ENCODE measurements at places on chromosomes 12 and 14.

DNA sequence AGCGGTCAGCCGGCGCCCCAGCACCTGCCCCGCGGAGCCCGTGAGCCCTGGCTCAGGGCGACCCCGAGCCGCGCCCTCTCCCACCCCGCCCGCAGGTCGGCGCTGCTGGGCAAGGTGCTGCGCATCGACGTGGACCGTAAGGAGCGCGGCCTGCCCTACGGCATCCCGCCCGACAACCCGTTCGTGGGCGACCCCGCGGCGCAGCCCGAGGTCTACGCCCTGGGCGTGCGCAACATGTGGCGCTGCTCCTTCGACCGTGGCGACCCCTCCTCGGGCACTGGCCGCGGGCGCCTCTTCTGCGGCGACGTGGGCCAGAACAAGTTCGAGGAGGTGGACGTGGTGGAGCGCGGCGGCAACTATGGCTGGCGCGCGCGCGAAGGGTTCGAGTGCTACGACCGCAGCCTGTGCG, 14.4 kb downstream of the HHIPL1 start:
- no peak for DNase-seq

DNA sequence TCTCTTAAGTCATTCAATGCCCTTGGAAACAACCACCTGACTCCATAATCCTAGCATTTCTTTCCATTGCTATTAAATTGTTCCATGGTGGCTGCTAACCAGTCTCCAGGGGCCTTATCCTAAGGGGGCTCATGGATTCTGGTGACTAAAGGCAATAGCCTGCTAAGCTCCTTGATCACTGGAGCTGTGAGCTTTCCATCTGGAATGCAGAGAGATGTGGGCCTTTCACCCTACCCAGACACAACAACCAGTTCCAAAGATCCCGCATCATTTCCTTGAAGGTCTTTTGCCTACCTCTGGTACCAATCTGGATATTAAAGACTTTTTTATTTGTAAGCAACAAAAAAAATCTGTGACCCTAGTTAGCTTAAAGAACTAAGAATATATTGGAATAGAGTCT, 32.9 kb downstream of the NDUFA12 start:
- no peak for DNase-seq

DNA sequence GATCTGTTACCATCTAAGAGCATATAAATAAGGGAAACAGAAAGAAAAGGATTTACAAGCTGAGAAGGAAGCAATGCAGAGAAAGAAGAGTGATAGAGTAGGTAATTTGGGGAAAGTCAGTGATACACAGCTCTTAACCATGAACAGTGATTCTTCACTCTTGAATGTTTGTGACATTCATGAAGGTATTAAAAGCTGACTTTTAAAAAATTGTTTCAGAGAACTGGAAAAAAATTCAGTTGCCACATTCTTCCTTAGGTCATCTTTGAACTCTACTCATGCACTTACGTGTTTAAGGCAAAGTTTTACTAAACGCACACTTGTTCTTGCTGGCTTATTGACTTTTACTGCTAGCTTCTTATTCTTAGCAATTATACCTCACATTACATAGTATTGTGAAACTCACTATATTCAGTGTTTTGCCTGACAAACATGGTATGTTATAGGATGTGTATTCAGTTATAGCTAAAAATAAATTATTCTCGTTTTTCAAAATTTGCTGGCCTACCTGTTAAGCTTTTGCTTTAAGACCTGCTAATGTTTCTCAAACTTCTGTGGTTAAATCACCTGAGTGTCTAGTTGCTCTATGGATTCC, 10.9 kb downstream of the HIF1A start:
- no peak for DNase-seq

GRCh38 chr12:95088379-95088778, 15.0 kb upstream of the NR2C1 start:
- no peak for DNase-seq

DNA sequence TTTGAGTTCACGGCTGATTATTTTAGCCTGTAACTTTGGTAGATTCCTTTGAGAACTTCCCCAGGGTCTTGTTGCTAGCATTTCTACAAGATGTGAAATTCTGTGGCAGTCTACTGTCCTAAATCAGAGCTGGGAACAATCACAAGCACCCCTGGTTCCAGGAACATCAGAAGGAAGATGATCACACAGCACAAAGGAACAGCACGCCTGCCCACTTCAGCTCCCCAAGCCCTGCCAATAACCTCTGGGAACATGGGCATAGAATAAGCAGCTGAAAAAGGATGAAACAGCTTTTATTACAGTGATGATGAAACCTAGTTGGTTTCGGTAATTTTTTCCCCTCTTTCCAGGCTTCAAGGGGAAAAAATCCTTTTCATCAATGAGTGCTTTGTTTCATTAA, 12.3 kb downstream of the GPR19 start:
- no peak for DNase-seq

DNA sequence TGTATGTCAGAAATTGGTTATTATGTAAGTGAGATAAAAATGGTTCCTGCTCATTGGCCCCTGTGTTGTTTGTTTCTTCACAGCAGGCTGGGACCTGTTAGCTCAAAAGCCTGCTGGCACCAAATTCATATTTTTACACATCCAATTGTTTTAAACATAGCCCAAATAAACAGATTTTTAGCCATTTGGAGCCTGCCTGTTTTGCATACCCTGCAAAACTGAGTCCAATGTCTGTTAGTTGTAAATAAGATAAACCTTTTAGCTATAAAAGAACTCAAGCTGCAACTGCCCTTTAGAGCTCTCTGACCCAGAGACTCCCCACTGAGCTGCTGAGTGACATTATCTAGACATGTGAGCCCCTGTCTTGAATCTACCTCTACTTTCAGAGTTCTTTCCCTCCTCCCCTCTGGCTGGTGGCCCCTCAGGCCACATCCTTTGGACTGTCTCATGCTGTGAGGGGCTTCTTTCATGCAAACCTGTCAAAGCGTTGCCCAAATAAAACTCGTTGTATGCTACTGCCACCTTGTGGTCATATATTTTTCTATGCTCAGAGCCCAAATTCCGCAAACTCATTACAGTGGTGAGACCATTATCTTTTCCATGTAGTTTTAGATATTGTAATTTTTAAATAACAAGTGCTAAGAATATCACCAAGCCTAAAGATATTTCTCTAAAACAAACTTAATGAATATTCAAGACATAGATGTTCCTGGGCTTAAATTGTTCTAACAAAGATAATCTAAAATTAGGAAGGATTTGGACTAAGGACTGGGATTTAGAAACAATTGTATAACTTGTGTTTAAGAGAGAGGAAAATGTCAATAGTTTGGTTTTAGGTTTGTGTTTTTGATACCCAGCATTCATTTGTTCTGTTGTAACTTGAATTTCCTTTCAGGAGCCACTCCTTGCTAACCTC, 337.9 kb downstream of the AACS start:
- no peak for DNase-seq

DNA sequence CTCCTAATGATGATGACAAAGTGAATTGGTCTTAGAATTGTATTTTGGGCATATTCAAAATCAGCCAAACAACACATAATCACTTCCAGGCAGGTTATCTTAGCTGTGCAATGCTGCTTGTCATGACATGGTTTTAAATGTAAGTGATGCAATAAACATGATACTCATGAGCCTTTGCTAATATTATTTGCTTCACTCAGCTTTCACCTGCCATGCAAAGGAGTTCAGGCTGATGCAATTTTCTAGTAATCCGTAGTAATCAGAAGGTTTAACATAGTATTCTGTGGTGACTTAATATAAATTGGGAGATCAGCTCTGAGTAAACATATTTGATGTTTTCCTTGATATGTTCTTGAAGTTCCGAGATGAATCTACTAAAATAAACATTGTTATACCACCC, 29.1 kb downstream of the TMEM260 start:
- DNase-seq = no peak
